ENCODE measurements at places on chromosomes 7 and 10. TPM values are rescaled to one million over a fixed set of nuclear protein-coding genes. Genes with fewer than 3 reads are reported as not detected.

The WAPL gene
- total RNA-seq: 45.1 TPM

The PLPP4 gene
- total RNA-seq: 17.2 TPM

The AGR2 gene
- total RNA-seq: not detected

The CTNNA3 gene
- not detected for total RNA-seq

The GPR158 gene
- not detected for total RNA-seq

The RADIL gene
- total RNA-seq: 0.32 TPM

The CFAP58 gene
- 0.65 TPM for total RNA-seq

The RPEL1 gene
- 0.32 TPM for total RNA-seq

The CCSER2 gene
- total RNA-seq: 18.8 TPM

The TMEM176B gene
- not detected for total RNA-seq

The CCDC3 gene
- total RNA-seq: 0.61 TPM

The PSMG3 gene
- 32.8 TPM for total RNA-seq

The ABCC2 gene
- total RNA-seq: 0.61 TPM

The CEP55 gene
- 45.8 TPM for total RNA-seq

The PRRT4 gene
- 0.32 TPM for total RNA-seq

The FEZF1 gene
- not detected for total RNA-seq

The NPY gene
- not detected for total RNA-seq

The TEX36 gene
- not detected for total RNA-seq

The C1QL3 gene
- not detected for total RNA-seq

The FAM25A gene
- total RNA-seq: not detected

The VWA2 gene
- total RNA-seq: not detected

The LRRC18 gene
- not detected for total RNA-seq

The MLXIPL gene
- total RNA-seq: not detected

The HGF gene
- total RNA-seq: 1.8 TPM

The SYT15 gene
- total RNA-seq: not detected

The FGFBP3 gene
- total RNA-seq: 0.30 TPM

The NT5C2 gene
- total RNA-seq: 52.1 TPM

The TSPAN12 gene
- 16.2 TPM for total RNA-seq

The WNT8B gene
- not detected for total RNA-seq

The ELN gene
- total RNA-seq: 0.30 TPM

The GBF1 gene
- total RNA-seq: 13.8 TPM

The PHKG1 gene
- not detected for total RNA-seq

The GRM3 gene
- total RNA-seq: not detected

The GFRA1 gene
- 1.8 TPM for total RNA-seq

The CALCR gene
- not detected for total RNA-seq

The CLCN1 gene
- total RNA-seq: not detected

The NEURL1 gene
- 0.15 TPM for total RNA-seq

The NEBL gene
- 1.7 TPM for total RNA-seq

The ENO4 gene
- total RNA-seq: not detected

The SERPINE1 gene
- total RNA-seq: 1,622 TPM

The CPN1 gene
- not detected for total RNA-seq

The AUTS2 gene
- total RNA-seq: 0.30 TPM

The AKR1C8 gene
- total RNA-seq: not detected

The PTPRZ1 gene
- total RNA-seq: not detected

The NME8 gene
- total RNA-seq: not detected

The TET1 gene
- 0.32 TPM for total RNA-seq

The MYH16 gene
- 0.30 TPM for total RNA-seq

The SLC39A12 gene
- total RNA-seq: not detected

The CUX1 gene
- 16.2 TPM for total RNA-seq

The HHEX gene
- total RNA-seq: 48.2 TPM

The FOXI2 gene
- total RNA-seq: not detected

The ARHGEF5 gene
- total RNA-seq: 0.76 TPM
